ENCODE measurements at places on chromosomes 2 and 18.

GRCh38 chr18:64233851-64234250 lies 85.0 kb upstream of the LINC00305 start:
- DNase-seq = no peak

DNA sequence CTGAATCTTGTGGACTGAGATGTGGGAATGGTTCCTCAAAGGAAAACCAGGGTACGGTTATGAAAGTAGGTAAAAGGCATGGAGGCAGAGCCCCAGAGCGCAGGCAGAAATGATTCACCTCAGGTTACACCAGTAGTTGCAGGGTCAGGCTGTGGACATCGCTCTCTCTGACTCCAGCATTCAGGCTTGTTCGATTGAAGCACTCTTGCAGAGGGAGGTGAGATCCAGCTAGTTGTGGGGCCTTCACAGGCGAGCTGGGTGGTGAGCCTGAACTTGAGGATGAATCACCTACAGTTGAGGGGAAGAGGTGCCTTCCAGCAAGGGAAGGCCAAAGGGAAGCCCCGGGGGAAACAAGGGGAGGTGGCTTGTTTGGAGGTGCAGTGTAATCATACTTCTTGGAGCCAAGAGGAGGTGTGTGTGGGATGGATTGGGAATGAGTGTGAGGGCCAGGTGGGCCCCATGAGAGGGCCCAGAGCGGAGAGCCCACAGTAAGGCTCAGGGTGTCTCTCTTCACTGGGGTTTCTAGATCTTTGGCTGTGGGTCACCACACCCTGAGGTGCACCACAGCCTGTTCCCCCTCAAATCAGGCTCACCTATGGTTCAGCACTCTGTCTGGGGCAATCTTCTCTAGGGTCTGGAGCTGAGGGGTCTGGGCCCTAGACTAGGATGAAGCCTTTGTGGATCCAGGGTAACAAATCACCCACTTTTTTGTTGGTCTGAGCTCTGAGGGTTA lies 48.5 kb upstream of the MCFD2 start:
- no peak for DNase-seq

GRCh38 chr2:183031911-183032794 lies 6.1 kb downstream of the NCKAP1 start:
- no peak for DNase-seq

DNA sequence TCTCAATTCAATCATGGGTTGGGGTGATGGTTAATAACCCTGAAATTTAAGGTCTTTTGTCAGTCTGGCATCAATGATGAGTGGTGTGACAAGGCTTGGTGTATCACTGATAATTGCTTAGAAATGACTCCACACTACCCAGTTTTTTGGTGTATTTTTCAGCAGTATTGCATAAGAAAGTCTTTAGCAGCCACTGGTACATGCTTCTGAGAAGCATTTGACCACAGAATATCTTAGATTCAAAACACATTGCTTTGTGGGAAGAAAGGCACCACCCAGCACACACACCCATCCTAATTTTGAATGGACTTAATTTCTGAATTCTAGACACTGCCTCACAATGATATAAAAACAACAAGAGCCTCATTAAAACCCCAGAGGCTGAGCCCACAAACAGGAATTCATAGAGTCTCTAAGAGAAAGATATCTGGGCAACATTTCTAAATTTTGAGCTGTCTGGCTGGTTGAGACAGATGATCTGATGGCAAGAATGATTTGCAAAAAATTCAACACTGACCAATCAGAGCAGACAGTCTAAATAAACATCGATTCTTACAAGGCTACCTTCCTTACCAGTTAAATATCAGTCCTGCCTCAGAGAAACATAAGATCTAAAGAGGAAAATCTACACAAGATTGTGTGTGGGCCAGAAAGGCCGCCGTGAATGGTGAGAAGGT lies 114.7 kb upstream of the CYP1B1 start:
- no peak for DNase-seq

GRCh38 chr2:74385396-74385795 lies 5.3 kb upstream of the DCTN1 start:
- DNase-seq = no peak

DNA sequence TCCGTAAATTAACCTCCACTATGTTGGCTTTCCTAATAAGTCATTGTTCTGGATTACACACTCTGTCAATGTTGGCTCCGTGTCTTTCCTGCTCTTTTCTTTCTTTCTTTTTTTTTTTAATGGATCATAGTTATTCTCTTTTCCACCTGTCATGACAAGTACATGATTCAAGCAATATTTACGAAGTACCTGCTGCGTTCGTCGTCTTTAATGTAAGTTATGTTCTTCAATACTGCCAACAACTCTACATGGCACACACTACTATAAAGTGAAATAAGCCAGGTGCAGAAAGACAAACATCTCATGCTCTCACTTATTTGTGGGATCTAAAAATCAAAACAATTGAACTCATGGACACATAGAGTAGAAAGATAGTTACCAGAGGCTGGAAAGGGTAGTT lies 239.1 kb downstream of the SCG2 start:
- no peak for DNase-seq

- DNase-seq = no peak
Measured at GRCh38 chr2:199586646-199587045, 128.9 kb upstream of the SATB2 start.

DNA sequence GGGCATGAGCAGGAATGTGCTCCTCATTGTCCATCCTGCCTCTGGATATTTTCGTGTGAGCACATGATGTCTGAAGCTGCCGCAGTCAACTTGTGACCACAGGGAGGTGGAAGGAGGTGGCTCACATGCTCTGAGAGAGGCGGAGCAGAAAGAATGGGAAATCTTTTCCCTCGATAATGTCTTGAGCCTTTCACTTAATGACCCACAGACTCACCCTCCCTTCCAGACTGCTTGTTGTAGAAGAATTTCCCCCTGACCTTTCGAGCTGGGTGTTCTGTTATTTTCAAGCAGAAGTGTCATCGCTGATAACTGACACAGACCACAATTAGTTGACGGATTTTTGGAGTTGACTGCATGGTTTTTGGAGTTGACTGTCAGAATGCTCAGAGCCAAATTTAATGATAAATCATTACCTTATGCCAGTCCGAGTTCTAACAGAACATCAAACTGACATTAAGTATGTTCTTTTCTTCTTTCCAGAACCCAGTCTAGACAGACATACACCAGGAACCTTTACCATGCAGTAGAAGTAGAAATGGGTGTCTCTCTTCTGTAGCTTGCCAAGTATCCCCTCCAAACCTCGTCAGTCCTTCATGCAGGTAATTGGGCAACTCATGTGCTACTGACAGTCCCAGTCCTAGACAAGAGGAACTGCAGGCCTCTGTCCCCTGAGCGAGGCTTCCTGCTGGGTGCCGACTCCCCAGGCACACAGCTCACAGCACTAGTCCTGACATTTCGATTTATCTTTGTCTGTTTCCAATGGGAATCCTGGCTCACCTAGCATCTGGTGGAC lies 29.4 kb upstream of the RTTN start:
- peak; percentile 39 for DNase-seq

Data from ELF-1 (cell line).